ENCODE measurements at places on chromosomes 16 and 17.

DNA sequence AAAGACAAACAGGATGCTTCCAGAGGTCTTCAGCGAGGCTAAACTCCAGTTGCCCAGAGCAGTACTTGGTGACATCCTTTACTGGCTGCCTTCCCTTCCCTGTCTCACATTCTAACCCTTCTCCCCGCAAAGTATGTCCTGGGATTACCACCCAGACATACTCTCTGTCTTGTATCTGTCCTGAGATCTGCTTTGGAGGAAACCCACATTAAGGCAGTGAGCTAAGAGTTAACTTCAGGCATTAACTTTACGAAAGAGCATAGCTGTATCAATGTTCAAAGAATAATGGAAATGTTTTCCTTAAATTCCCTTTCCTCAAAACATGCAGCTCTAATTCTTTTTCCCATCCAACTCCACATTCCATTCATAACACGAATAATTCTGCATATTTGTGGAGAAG, 385.2 kb downstream of the NPIPA8 start:
- no peak for DNase-seq

DNA sequence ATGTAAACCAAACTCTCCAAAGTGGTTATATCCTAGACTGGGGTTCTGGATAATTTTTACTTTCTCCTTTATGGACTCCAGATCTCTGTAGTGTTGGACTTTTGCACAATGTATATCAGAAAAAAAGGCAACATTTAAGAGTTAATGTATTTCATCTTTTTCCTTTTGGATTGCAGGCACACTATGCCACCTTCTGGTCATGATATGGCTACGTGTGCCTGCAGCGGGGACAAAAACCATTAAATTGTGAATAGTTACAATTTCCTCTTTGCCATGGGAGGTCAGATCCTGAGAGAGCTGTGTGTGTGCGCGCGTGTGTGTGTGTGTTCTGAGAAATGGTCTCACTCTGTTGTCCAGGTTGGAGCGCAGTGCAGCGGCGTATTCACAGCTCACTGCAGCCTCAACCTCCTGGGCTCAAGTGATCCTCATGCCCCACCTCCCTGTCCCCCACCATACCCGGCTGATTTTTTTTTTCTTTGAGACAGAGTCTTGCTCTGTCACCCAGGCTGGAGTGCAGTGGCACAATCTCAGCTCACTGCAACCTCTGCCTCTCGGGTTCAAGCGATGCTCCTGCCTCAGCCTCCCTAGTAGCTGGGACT, 4.3 kb upstream of the SGF29 start:
- no peak for DNase-seq

DNA sequence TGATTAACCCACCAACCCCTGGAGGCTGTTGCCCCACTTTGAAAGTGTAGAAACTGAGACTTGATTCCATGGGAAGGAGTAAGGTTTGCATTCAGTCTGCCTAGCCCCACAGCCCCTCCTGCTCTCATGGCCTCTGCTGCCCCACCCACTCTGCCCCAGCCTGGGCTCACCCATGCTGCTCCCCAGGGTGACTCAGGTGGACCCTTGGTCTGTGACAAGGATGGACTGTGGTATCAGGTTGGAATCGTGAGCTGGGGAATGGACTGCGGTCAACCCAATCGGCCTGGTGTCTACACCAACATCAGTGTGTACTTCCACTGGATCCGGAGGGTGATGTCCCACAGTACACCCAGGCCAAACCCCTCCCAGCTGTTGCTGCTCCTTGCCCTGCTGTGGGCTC, 6.5 kb downstream of the PRSS41 start:
- no peak for DNase-seq

GRCh38 chr16:66414891-66415290, 12.2 kb upstream of the BEAN1 start:
- no peak for DNase-seq

DNA sequence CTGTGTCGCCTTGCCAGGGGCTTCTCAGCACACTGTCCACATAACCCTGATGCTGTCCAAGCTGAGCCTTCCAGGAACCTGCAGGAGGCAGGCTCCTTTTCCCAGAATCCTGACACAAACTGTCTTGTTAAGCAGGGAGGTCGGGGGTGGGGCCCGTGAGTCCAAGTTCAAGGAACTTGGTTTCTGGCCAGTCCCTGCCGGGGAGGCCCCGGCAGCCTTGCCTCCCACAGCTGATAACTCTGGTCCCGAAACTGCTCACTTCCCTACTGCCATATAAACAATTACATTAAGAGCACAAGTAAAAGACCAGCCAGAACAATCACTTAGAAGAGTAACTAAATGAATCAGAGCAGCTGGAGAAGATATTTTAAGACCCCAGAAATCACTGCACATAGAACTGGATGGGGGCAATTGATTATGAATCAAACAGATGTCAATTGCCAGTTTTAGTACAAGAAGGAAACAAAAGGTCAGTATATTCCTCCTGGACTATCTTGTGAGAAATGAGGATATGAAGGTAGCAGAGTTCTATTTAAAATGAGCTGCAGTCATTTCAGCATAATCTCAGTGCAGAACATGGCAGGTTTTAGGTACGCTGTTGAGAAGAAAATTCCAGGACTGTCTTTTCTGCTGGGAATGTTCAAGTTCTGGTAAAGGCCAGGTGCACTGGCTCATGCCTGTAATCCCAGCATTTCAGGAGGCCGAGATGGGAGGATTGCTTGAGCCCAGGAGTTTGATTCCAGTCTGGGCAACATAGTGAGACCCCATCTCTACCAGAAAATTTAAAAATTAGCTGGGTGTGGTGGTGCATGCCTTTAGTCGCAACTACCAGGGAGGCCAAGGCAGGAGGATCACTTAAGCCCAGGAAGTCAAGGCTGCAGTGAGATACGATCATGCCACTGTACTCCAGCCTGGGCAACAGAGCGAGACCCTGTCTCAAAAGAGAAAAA, 169.8 kb downstream of the PITPNC1 start:
- DNase-seq, result no peak

GRCh38 chr17:8709006-8709405, 35.6 kb downstream of the CCDC42 start:
- DNase-seq, result no peak

GRCh38 chr16:23269248-23269953, 32.7 kb upstream of the SCNN1B start:
- DNase-seq, result no peak

GRCh38 chr17:5419959-5420653, at the start of gene RPAIN:
Gene RPAIN (plus strand): TSS chr17:5420182. CDS start chr17:5420211, 29 bp downstream.
- DNase-seq, result peak; percentile 90

GRCh38 chr16:69775563-69775962, 13.4 kb downstream of the WWP2 start:
- DNase-seq, result no peak

DNA sequence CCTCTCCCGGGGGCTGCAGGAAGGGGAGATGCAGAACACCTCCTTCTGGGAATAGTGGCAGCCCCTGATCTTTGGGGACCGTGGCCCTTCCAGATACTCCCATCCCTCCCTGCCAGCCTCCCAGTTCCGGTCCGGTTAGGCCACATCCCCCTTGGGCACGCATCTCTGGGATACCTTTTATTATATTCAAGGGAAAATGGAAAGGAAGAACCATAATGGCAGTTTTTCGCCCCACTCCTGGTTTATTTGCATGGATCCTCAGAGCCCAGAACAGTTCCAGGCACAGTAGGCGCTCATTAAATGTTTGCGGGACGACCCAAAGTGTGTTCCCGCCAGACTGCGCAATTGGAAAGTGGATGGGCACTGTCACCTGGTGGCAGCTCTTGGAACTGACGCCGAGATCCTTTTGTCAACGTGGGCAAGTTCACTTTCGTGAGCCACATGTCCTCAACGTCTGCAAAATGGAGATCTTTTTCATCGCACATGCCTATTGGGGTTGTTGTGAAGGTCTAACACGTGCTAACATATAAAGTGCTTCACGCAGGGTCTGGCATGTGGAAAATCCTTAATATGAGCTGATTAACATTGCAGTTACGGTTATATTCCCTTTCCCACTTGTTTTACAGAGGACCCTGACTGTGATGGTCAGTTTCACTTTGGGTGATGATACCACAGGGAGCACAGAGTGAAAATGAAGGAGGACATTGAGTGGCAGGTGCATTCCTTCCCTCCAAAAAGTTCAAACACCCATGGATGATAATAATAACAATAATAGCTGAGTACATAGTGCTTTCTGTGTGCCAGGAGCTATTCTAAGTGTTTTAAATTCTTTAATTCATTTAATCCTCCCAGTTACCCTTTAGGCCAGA, 1.7 kb upstream of the GPRC5B start:
- DNase-seq, result no peak

- no peak for DNase-seq
These were observed 10.7 kb upstream of the PIPOX start for GRCh38 chr17:29032013-29032856.

GRCh38 chr17:21376081-21376758, at the start of gene KCNJ12:
Gene KCNJ12 (plus strand): TSS chr17:21376357. CDS start chr17:21415343, 38,986 bp downstream.
- no peak for DNase-seq

GRCh38 chr17:9174779-9175574, 153.7 kb downstream of the NTN1 start:
- peak; percentile 35 for DNase-seq

GRCh38 chr17:47708864-47709541, 15.0 kb downstream of the TBKBP1 start:
- DNase-seq, result no peak

DNA sequence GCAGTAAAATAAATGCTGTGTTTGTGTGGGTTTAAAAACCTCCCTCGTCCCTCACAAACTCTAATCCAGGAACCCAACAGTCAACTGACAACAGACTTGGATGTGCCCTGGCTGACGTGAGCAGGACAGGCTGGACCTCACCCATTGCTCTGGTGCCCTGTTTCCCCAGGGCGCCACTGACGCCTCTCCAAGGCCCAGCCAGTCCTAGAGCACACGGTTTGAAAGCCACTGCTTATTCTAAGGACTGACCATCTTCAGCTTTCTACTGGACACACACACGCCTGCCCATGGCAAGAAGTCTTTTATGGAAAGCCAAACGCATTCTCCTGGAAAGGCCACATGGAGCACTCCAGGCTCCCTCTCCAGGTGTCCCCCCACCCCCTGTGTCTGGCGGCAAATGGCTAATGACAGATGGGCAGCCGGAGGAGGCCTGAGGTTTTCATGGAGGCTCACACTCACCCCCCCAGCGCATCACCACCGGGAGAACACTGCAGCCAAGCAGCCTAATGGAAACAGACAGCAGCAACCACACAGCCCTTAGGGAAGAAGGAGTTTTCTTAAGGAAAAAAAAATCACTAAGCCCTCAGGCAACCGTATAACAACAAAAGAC, 319.2 kb downstream of the SOX9 start:
- DNase-seq, result no peak

DNA sequence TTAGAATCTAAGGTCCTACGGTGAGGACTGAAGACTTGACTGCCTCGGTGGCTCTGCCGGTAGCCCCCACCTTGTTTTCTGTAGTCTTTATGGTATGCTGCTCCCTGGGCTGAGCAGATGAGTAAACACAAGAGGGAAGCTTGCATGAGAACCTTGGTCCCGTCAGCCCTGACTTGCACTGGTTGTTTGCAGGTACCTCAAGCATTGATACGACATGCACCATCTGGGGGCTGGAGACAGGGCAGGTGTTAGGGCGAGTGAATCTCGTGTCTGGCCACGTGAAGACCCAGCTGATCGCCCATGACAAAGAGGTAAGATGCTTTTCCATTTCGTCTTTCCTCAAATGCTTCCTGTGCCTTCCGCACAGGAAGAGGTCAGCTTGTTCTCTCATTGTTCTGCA, 21.1 kb upstream of the TACO1 start:
- no peak for DNase-seq

DNA sequence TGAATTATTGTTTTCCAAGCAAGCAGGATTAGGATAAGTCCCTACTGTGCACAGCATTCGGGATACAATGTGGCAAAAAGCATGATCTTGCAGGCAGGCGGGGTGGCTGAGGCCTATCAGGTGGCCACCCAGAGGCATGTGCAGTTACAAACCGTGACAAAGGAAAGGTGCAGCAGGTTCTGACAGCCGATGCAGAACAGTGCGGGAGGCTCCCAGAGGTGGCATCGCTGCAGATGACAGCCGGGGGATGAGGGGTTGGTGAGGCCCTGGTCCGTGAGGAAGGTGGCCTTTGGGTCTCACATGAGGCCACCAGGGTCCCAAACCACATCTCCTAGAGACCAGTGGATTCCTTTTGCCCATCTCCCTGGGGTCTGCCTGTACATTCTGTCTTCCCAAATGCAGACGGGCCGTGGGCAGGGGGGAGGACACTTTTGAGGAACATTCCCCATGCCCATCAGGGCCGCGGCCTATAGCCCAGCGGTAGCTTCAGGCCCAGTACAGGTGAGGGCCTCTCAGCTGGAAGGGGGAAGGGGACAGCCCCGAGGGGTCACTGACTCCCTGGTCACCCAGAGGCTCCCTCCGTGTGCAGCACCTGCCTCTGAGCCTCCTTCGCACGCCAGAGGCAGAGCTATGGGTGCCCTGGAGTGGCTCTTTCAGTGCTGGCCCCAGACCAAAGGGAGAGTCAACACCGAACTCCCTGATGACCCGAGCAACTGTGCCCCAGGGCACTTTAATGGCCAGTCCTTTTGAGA, 85.1 kb downstream of the SOCS1 start:
- DNase-seq, result no peak

DNA sequence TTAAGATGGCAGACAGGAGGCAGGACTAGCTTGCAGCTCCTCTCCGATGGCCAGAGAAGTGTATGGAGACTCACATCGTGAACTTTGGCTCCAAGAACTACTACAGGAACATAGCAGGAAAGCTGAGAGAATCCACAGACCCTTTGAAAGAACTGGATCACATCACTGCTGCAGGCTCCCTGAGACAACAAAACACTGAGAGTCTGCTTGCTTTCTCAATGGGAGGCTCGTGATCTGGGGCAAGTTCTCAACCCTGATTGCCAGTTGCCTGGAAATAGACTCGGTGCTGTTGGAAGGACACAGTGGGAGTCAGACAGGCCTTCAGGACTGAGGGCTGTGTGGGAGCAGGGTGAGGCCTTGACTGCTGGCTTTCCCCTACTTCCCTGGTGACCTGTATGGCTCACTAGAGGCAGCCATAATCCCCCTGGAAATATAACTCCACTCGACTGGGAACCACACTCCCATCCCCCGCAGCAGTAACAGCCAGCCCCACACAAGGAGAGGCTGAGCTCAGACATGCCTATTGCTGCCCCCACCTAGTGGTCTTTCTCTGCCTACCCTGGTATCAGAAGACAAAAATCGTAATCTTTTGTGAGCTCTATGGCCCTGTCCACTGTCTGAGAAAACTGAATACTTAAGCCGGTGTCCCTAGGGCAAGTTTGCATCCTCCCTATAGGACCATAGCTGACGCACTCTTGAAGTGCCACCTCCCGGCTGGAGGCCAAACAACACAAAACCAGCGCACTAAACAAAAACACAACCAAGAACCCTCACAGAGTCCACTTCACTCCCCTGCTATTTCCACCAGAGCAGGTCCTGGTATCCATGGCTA, 238.4 kb downstream of the CEP112 start:
- DNase-seq, result no peak

- DNase-seq, result no peak
These were observed 26.5 kb upstream of the N4BP1 start for GRCh38 chr16:48636521-48636920.

All from natural killer cell treated with Interleukin-12 subunit alpha and Interleukin-12 subunit beta and Interleukin-15 and Interleukin-18, amount 100 ng/mL, for 72 hours (primary cell).